GM23338 (cell line): ENCODE measurements at places on chromosomes 11 and 22. TPM values are rescaled to one million over a fixed set of nuclear protein-coding genes. Genes with fewer than 3 reads are reported as not detected.
A peak's percentile ranks its signal among the peaks of the same experiment; 100 is the strongest.

GRCh38 chr11:28879869-28880268 lies 771.7 kb downstream of the METTL15 start:
- DNase-seq: no peak

- DNase-seq: no peak
Observed at GRCh38 chr11:74948546-74948897, 369 bp downstream of the XRRA1 start.

DNA sequence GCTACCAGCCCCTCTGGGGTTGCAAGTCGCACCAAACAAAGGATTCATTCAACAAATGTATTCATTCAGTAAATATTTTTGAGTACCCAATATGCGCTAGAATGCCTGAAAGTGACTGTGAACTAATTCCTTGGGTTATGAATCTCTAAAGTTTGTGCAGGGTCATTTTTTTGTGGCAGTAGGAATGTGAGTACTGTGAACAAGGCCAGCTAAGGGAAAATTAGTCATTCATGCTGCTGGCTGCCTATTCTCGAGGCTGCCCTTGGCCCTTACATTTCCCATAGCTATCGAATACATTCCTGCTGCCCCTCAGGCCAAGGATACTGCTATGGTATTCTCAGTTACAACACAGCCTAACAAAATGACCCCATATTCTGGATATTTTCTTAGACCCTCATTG lies 141.6 kb downstream of the TRPC6 start:
- DNase-seq: no peak

DNA sequence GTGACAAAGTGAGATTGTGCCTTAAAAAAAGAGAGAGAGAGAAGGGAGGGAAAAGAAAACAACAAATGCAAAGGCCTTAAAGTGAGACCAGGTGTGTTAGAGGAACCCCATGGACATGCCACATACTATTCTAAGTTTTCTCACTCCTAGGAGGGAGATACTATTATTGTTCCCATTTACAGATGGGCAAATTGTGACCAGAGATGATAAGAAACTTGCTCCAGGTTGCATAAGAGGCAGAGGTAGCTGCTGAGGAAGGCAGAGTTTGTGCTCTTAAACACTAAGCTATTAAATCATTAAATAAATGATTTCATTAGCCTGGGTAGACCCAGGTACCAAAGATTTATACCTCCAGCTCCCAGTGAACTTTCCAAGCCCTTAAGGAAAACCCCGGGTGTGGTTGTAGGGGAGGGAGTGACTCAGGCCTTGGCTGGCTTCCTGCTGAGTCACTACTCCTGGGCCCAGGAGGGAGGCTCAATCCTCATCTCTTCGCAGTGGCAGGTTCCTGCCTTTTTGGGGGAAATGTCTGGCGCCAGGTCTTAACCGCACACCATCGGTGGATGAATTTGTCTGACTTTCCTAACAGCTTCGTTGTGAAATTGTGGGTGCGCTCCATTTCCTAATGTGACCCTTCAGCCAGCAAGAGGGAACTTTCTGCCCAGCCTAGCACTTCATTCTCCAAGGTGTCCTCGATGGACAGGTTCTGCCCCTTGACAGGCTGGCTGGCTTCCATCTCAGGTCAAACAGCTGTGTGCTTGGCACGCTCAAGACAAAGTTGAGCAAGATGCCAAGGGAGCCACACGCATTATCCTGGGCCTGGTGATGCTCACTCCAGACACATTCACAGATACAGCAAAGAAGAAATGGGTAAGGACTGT lies 33.4 kb upstream of the PTPRJ start:
- peak; percentile 40 for DNase-seq

DNA sequence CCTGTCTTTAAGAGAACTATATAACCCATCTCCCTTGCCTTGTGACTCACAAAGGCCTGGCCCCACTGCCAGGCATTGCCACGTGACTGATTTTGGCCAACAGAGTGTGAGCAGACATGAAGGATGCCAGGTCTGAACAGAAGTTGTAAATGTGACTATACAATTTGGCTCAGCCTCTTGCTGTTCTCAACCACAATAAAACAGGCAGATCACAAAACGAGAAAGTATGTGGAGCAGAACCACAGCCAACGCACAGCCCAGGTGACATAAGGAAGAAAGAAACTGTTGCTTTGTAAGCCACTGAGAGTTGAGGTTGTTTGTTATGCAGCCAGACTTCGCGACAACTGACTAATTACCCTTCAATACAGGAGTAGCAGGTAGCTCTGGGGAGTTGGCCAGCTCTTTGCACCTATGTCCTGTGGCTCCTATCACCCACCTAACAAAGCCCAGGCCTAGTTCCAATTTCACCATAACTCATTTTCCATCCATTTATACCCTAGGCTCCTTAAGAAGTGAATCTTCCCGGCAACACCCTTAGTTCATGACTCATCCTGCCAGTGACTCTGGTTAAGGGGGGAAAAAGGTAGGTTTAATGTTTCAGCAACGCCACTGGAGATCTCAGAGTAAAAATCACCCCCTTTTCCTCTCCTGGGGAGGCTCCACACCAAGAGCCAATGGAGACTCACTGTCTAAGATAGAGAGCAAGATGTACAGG lies 53.7 kb downstream of the GALNT18 start:
- DNase-seq: no peak

The UPB1 gene
- 0.16 TPM in 1 of 2 replicates, not detected in the other for total RNA-seq

The GLYATL2 gene
- 0.63 and 1.0 TPM in 2 replicates for total RNA-seq

- peak; percentile 92 for DNase-seq
Observed at GRCh38 chr11:61509043-61510029, 787 bp downstream of the LRRC10B start.

GRCh38 chr11:63710476-63711217 lies 29.3 kb downstream of the RTN3 start:
- no peak for DNase-seq

GRCh38 chr22:47123827-47124442 lies 361.5 kb downstream of the TBC1D22A start:
- DNase-seq: no peak

GRCh38 chr22:37079158-37079557 lies 27.6 kb downstream of the KCTD17 start:
- no peak for DNase-seq

- no peak for DNase-seq
Observed at GRCh38 chr11:77202941-77203900, 75.2 kb downstream of the MYO7A start.

The OR52N5 gene
- total RNA-seq: not detected in 2 replicates

The CASP1 gene
- total RNA-seq: 0.10 TPM in 1 of 2 replicates, not detected in the other

DNA sequence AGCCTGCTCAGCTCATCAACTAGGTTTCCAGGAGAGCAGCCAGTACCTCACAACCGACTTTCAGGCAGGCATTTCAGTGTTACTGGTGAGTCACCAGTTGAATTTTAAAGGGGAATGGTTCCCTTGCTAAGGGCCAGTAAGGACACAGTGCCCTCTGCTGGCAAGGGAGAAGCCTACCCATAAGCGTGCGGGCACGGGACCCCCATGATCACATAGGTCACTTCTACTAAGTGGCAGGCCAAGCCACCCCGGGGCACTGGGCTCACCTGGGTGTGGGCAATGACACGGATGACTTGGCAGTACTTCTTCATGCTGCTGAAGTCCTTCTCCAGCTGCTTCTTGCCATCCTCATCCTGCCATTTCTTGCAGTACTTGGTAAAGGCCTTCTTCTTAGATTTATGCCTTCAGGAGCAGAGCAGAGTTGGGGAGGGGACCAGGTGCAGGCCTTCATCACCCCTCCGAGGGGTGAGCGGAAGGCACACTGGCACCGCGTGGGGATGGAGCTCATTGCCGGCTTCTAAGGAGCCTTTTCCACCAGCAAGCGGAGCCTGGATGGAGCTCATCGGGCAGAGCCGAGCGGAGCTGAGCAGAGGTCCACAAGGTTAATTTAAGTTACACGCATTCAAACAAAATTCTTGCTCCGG lies 2.9 kb downstream of the RPL3 start:
- DNase-seq: peak; percentile 81

The HSPB2 gene
- 1.0 and 3.5 TPM in 2 replicates for total RNA-seq
